Activated T-helper 1 cell treated with anti-CD3 and anti-CD28 coated beads, Interleukin-12 subunit alpha, Interleukin-12 subunit beta, Interleukin-2, Interleukin-4 antibody, amounts not matched to agents 30 ng/mL and 10 ng/mL and 1 ng/mL, durations not matched to agents 14 hours and 24 hours and 36 hours (primary cell): ENCODE measurements at places on chromosomes 7 and 10. TPM values are rescaled to one million over a fixed set of nuclear protein-coding genes. Genes with fewer than 3 reads are reported as not detected.

- H3K4me3 ChIP-seq = no peak overlapping the region
- no peak for DNase-seq
- peaks cover 37% of the 10 kb centered on the region for H3K27me3 ChIP-seq
- no peaks in the 10 kb centered on the region for H3K4me1 ChIP-seq
- H3K36me3 ChIP-seq = peaks cover 2% of the 10 kb centered on the region
Observed at GRCh38 chr10:89683883-89684282, 17.5 kb upstream of the KIF20B start.

DNA sequence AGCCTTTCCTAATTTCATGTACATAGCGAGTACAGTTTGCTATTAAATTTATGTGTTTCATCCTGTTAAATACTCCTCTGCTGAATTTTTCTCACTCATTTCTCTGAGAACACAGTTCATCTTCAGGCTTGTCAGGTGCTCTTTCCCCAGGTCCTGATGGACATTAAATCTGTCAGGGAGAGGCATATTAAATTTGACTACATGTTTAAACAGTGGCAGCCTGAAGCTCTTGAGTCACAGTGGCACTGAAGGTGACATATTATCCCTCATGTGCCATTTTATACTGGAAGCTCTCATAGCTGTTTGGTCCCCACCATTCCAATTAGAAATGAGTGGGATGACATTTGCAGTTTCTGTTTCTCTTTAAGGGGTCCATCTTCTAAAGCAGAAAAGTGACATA is 1089.6 kb upstream of the SORCS1 start:
- no peaks in the 10 kb centered on the region for H3K36me3 ChIP-seq
- H3K27me3 ChIP-seq = no peaks in the 10 kb centered on the region
- H3K4me3 ChIP-seq = no peak overlapping the region
- H3K27ac ChIP-seq = no peak overlapping the region
- DNase-seq = no peak

- peaks cover 12% of the 10 kb centered on the region for H3K27me3 ChIP-seq
- no peaks in the 10 kb centered on the region for H3K4me1 ChIP-seq
- H3K27ac ChIP-seq = no peak overlapping the region
- H3K4me3 ChIP-seq = no peak overlapping the region
Observed at GRCh38 chr7:29970158-29970557, 19.4 kb downstream of the SCRN1 start.

DNA sequence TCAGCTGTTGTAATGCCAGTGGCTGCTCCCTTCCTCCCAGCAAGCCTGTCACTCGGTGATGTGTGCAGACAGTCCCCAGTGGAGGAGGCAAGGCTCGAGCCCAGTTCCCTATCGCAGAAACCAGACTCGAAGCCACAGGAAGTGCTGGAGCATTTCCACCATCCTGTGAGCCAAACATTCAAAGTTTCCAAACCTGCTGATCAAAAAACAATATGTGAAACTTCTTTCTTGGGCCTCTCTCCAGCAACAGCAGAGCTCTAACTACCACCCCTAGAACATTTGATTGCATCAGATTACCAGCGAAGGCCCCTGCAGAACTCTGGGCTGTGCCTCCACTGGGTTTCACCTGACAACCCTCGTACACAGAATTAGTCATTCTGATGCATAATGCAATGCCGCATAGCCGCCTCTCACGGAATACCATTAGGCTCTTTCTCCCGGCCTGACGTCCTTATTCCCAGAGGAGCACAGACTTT is 94.0 kb downstream of the ELMO1 start:
- H3K4me1 ChIP-seq = peaks cover 93% of the 10 kb centered on the region
- H3K27ac ChIP-seq = peak overlapping the region; percentile 97
- H3K4me3 ChIP-seq = peak overlapping the region; percentile 93

SPDYE2 gene
- total RNA-seq = not detected in 2 replicates
